ENCODE measurements at places on chromosomes 2 and 18.

GRCh38 chr2:230865766-230866755, 1.3 kb downstream of the ITM2C start:
- DNase-seq: peak; percentile 33

DNA sequence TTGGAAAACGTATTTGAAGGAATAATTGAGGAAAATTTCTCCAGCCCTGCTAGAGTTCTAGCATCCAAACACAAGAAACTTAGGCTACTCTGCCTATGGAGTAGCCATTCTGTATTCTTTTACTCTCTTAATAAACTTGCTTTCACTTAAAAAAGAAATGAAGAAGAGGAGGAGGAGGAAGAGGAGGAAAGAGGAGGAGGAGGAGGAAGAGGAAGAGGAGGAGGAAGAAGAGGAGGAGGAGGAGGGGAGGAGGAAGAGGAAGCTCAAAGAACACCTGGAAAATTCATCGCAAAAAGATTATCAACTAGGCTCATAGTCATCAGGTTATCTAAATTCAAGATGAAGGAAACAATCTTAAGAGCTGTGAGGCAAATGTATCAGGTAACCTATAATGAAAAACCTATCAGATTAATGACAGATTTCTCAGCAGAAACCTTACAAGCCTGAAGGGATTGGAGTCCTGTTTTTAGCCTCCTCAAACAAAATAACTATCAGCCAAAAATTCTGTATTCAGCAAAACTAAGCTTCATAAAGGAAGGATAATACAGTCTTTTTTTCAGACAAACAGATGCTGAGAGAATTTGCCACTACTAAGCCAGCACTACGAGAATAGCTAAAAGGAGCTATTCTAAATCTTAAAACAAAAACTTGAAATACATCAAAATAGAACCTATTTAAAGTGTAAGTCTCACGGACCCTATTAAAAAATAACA, 56.2 kb upstream of the DSC1 start:
- no peak for DNase-seq

GRCh38 chr2:29115797-29116781, 874 bp downstream of the CLIP4 start:
- peak; percentile 66 for DNase-seq

DNA sequence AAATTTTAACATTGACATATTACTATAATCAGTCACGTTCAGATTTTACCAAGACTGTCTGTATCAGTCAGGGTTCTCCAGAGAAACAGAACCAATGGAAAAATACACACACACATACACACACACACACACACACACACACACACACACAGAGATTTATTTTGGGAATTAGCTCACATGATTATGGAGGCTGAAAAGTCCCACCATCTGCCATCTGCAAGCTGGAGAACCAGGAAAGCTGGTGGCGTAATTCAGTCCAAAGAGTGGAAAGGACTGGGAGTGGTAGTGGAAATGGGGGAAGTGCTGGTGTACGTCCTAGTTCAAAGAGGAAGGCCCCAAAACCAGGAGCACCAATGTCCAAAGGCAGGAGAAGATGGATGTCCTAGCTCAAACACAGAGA, 166.4 kb downstream of the AKAIN1 start:
- no peak for DNase-seq

DNA sequence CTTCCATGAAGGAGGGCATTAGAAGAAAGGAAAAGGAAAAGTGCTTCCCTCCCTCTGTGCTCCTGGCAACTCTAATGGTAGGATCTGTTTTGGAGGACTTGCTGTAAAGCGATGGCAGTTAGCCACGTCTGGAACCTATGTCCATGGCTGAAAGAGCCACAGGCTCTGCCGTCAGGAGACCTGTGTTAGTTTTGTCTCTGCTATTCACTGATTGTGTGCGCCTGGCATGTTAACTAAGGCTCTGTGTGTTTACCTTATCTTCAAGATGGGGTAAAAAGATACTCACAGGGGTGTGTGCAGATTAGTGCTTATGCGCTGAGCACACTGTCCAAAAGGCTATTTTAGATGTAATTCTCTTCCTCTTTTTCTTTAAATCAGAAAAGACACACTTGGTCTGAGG, 109.8 kb upstream of the LTBP1 start:
- DNase-seq: no peak

- no peak for DNase-seq
These were observed 23.6 kb upstream of the VWA3B start for GRCh38 chr2:98063291-98063854.

GRCh38 chr2:232872826-232873225, 2.8 kb downstream of the SNORC start:
- no peak for DNase-seq

GRCh38 chr2:40872580-40872979, 420.7 kb upstream of the SLC8A1 start:
- DNase-seq: no peak

DNA sequence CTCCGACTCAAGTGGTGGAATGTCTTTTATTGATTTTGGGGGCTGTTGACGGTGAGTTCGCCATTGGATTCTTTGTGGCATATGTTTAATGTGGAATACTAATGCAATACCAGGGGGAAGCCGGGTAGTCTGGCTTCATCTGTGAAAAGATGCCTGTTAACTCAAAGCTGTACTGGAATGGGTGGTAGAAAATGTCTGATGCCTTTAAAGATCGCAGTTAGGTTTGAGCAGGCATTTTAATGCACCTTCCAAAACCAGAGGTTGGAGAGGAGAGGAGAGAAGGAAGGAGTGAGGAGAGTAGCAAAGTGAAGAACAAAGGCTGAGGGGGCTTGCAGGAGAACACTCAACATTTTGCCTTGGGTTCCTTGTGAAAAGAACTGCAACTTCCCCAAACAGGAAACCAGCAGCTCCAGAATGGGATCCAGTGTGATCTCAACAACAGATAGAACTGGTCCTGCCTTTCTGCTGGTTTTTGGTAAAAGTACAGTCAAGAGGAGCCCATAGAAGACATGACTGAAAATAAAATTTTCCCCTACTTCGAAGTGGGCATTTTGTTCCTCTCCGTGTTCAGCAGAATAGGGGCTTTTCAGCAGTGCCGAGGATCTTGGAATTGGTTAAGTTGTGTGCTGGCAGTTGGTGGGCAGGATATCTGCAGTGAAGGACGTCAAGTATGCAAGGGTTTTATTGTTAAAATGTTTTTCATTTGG, 1.5 kb downstream of the ZNF532 start:
- no peak for DNase-seq

GRCh38 chr2:61715506-61715905, 138.4 kb downstream of the FAM161A start:
- DNase-seq: no peak

GRCh38 chr2:60934165-60934722, 52.9 kb downstream of the REL start:
- DNase-seq: no peak

- no peak for DNase-seq
These were observed 14.4 kb downstream of the FBXO41 start for GRCh38 chr2:73269686-73270465.

DNA sequence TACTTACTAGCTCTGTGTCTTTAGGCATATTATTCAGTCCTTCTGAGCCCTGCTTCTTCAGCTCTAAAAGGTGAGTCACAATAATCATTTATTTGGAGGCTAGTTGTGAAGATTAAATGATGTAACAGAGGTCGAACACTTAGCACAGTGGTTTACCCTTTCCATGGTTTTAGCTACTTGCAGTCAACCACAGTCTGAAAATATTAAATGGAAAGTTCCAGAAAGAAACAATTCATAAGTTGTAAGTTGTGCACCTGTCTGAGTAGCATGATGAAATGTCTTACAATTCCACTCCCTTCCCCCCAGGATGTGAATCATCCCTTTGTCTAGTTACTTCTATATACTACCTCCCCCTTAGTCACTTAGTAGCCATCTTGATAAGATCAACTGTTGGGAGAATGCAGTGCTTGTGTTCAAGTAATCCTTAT, 217.6 kb upstream of the THUMPD2 start:
- DNase-seq: no peak

GRCh38 chr2:68100189-68100588, 37.4 kb upstream of the C1D start:
- no peak for DNase-seq

GRCh38 chr2:29662861-29663260, 258.5 kb downstream of the ALK start:
- DNase-seq: no peak

DNA sequence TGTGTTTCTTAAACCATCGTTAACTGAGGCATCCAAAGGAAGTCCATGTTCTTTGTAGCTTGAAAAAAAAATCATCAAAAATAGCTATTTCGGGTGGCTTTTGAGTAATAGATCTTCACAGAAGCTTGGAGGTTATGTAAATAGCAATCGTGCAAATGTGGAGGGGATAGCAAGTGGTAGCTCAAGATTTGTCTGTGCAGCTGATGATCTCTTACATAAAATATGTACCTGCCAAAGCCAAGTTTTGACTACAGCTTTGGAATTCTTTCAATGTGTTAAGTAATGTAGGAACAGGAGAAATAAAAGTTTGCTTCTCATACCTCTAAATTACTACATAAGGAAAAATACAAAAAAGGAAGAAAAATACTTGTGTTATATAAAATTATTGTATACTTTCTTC, 1432.0 kb downstream of the DPP10 start:
- no peak for DNase-seq

DNA sequence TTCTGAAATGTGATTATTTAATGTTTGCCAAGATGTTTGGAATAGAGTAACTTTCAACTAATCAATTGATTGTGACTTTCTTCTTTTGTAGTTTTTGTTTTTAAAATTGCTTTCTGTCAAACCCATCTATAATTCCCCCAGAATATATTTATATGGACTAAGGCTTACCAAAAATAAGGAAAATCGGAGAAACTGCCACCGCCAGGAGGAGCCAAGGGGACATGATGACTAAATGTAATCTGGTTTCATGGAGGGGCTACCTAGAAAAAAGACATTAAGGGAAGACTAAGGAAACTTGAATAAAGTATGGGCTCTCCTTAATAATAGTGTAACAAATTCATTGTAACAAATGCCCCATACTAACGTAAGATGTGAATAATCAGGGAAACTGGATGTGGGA, 19.5 kb downstream of the BOLA3 start:
- no peak for DNase-seq

DNA sequence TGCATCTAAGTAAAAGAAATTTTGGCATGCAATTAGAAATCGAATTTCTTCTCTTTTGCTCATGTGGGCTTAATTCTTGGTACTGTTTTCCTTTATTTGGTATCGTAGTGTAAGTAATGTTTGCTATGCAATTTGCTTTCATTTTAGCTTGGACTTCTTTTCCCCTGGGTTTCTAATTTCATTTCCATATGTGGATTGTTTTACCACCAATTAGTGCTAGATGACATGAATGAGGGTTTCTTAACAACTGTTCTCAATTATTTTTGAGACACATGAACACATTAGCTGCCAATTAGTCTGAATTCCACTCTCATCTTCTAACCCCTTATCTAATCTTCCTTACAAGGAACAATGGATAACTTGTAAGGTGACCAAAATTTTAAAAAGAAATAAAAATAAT, 1047.2 kb upstream of the PIK3C3 start:
- DNase-seq: no peak

DNA sequence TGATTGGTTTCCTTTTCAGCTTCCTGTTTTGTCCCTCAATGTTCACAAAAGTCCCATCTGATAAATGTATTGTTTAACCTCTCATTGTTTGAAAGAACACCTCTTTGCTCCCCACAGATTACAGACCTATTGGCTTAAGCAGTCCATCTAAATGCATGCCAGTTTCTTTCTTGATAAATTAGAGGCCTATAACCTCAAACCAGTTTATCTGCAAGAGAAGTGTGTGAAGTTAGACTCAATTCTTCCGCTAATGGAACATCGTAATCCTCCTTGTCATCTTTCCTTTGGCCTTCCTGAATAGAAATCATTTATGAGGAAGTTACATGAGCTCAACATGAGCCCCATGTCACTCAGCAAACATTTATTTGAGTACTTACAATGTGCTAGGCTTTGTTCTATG, 74.0 kb downstream of the FRZB start:
- no peak for DNase-seq

GRCh38 chr2:18701546-18701945, 112.2 kb upstream of the NT5C1B start:
- DNase-seq: no peak

- no peak for DNase-seq
These were observed 145.4 kb upstream of the ZNF516 start for GRCh38 chr18:76640438-76640837.

GRCh38 chr2:6423157-6423556, 442.6 kb downstream of the CMPK2 start:
- DNase-seq: no peak

- no peak for DNase-seq
These were observed 69.9 kb downstream of the MARCO start for GRCh38 chr2:119011910-119012209.

- no peak for DNase-seq
These were observed 100.9 kb downstream of the ARL4C start for GRCh38 chr2:234395891-234396420.

- no peak for DNase-seq
These were observed 29.3 kb downstream of the PDE11A start for GRCh38 chr2:178043266-178043665.

DNA sequence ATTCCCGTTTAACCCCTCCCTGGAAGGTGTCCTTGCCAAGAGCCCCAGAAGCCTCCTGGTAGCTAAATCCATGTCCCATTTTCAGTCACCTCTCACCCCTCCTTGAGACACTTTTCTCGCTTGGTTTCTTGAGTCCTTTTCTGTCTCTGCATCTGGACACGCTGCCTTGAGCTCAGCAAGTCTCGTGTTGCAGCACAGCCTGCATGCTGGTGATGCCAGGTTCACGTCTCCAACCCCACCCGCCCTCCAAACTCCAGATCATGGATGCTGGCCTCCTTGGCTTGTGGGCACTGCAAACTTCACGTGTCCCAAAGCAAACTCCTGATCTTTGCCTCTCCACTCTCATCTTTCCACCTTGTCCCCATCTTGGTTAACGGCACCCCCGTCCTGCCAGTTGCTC, 39.3 kb downstream of the CENPO start:
- DNase-seq: no peak

GRCh38 chr2:74441690-74442482, at the start of gene RTKN:
TSS of gene RTKN (minus strand) at chr2:74441937. CDS start at chr2:74441816, 121 bp downstream.
- DNase-seq: no peak

- DNase-seq: no peak
These were observed 115.9 kb upstream of the FOSL2 start for GRCh38 chr2:28276807-28277206.

- DNase-seq: no peak
These were observed 120.1 kb upstream of the TWIST2 start for GRCh38 chr2:238727585-238728329.

GRCh38 chr18:50982802-50983179, 15.0 kb downstream of the ELAC1 start:
- no peak for DNase-seq
